Stimulated activated CD4-positive, alpha-beta T cell treated with anti-CD3 and anti-CD28 coated beads, Interleukin-15, amount 100 ng/mL, for 1 hour (primary cell): ENCODE measurements at places on chromosomes 2 and 18.

- DNase-seq: no peak
Observed at GRCh38 chr2:217939220-217939619, 63.6 kb downstream of the TNS1 start.

GRCh38 chr2:165582409-165582808 is 112.9 kb downstream of the CSRNP3 start:
- DNase-seq: no peak

- DNase-seq: no peak
Observed at GRCh38 chr2:64538764-64539433, 14.8 kb downstream of the AFTPH start.

DNA sequence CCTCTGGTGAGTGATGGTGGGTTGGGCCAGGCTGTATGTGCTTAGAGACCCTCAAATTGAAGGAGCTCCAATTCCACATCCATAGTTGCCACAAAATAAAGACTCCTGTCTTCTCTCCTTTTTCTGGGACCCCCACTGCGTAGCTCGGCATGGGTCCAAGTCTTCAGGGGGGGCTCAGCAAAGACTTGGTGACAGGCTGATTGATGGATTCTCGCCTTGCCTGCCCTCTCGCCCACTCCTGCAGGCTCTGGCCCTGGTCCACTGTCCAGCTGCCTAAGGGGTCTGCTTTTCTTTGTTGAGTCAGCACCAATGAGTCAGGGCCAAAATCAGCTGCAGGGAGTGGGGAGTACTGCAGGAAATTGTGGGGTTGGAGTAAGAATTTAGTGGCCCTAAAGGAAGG is 21.5 kb downstream of the RPL37A start:
- DNase-seq: no peak

DNA sequence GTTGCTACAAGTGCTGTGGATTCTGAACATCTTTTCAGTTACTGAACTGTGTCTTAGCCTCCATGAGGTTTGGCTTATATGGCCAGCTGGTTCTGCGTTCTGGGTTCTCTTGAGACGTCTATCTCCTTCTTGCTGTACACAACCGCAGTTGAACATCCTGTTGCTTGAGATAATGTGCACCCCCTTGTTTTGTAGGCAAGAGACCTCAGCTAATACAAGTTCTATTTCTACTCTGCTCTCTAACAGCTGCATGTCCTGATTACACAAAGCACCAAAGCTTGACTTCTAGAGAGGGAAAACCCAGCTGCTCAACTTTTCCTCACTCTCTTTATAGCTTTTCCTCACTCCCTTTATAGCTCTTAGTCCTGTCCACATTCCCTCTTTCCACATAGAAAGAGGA is 176.0 kb downstream of the LTBP1 start:
- no peak for DNase-seq

DNA sequence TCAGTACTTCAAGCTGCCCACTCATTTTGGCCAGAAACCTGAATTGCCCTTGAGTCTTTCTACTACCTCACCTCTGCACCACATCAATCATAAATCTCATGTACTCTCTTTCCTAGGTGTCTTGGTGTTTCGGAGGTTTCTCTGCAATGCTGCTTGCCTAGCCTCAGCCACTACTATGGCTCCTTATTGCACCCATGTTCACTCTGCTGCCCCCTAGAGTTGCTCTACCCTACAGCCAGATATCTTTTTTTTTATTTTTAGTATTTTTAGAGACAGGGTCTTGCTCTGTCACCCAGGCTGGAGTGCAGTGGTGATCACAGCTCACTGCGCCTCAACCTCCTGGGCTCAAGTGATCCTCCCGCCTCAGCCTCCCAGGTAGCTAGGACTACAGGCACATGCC is 413.0 kb downstream of the PTPRM start:
- DNase-seq: no peak

DNA sequence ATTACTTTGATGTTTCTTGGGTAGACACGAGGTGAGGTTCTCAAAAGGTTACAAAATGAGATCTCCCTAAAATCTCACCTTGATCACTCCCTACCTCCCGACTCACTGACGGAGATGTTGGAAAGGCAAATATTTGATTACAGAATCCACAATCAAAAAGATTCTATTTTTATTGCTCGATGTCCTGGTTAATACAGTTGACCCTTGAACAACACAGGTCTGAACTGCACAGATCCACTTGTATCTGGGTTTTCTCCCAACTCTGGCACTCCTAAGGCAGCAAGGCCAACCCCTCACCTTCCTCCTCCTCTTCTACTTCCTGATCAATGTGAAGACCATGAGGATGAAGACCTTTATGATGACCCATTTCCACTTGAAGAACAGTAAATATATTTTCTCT is 125.3 kb downstream of the C2orf74 start:
- DNase-seq: no peak

DNA sequence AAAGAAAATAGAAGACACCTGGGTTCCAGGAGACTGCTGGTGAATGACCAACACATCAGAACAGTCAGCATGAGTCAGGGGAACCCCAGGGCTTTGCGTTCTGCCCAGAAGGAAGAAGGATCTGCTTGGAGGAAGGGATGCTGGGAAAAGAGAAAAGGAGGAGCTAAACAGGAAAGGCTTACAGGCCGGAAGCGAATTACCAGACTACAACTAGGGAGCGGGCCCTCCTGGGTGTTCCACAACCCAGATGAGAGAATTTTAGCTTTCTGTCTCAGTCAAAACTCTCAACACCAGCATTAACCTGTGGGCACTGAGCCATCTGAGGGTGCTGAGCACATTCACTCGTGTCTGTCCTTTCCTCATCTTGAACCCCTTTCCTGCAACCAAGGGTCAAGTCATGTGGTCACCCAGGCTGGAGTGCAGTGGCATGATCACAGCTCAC is 19.2 kb downstream of the CDC42EP3 start:
- no peak for DNase-seq

DNA sequence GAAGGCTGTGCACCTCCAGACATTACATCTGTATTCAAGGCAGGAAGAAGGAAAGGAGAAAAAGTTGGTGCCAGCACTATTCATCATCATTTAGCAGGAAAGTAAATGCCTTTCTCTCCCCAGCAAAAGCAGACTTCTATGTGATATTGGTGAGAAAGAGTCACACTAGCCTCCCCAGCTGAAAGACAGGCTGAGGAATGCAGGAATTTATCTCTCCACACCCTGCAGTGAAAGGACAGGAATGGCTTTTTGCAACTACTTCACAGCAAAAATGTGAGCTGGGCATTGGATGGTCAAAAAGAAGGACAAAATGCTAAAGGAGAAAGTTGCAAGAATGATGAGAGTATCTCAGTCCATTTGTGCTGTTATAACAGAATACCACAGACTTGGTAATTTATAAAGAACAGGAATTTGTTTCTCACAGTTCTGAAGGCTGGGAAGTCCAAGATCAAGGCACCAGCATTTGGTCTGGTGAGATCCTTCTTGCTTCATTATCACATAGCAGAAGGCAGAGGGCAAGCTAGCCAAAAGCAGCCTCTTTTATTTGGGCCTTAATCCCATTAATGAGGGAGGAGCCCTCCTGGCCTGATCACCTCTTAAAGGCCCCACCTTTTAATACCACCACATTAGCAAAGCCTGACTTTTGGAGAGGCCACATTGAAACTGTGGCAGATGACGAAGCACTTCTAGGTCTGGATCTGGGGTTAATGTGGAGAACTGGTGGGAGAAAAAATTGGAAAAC is 388.1 kb upstream of the SLC14A2 start:
- no peak for DNase-seq

GRCh38 chr2:11466307-11467128 is 557 bp upstream of the E2F6 start:
- DNase-seq: no peak

DNA sequence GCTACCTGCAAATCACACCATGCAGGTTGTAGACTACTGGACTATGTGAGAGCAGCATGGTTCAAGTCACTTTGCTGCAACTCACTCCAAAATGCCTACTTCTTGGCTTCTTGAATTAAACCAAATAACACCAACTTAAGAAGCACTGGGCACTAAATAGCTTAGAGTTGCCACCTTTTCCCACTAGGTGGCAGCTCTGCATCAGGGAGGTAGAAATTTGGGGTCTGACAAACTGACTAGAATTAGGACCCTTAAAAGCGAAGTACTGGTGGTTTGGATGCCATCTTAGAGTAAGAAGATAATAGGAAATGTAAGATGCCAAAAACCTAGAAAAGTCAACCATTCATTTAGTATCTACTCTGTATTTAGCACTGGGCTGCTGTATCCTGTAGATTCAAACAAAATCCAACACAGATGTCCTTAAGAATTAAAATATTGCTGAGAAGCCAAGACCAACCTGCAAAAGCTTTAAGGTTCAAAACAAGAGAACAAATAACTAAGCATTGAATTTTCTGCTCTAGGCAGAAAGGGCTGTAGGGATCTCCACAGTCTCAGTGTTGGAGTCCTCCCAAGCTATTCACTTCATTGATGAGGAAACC is 65.5 kb downstream of the CCBE1 start:
- DNase-seq: no peak

GRCh38 chr18:60417946-60418345 is 45.4 kb upstream of the MC4R start:
- no peak for DNase-seq

GRCh38 chr18:51821610-51822009 is 518.4 kb upstream of the DCC start:
- DNase-seq: no peak

GRCh38 chr18:44080054-44080453 is 600.6 kb upstream of the SETBP1 start:
- DNase-seq: no peak

DNA sequence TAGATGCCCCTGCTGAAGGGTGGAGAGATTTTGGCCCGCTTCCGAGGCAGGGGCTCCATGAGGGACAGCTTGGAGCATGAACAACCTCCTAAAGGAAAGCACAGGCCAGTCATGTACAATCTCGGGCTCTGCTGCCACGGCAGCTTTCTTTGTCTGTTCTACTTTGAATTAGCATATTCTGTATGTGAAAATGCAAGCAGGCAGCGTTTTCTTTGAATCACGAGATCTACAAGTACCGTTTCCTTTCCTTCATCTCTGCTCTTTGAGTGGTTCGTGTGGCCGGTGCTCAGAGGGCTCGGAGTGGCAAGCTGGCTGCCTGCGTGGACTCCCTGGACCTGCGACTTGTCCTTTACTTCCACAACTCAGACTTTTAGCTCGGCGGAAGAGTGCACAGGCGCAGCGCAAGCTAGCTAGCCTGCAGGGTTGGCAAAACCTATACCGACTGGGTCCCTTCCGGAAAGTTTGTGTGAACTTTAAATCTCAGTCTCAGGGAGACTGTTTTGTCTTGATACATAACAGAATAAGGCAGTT is 6.9 kb downstream of the TWIST2 start:
- no peak for DNase-seq

GRCh38 chr18:67599277-67599676 is 82.8 kb upstream of the DSEL start:
- no peak for DNase-seq

GRCh38 chr2:232516551-232516950 is 3.6 kb upstream of the PRSS56 start:
- DNase-seq: no peak

GRCh38 chr2:241952816-241953215 is 83.3 kb downstream of the RTP5 start:
- no peak for DNase-seq

GRCh38 chr18:67997496-67997895 is 481.0 kb upstream of the DSEL start:
- DNase-seq: no peak

DNA sequence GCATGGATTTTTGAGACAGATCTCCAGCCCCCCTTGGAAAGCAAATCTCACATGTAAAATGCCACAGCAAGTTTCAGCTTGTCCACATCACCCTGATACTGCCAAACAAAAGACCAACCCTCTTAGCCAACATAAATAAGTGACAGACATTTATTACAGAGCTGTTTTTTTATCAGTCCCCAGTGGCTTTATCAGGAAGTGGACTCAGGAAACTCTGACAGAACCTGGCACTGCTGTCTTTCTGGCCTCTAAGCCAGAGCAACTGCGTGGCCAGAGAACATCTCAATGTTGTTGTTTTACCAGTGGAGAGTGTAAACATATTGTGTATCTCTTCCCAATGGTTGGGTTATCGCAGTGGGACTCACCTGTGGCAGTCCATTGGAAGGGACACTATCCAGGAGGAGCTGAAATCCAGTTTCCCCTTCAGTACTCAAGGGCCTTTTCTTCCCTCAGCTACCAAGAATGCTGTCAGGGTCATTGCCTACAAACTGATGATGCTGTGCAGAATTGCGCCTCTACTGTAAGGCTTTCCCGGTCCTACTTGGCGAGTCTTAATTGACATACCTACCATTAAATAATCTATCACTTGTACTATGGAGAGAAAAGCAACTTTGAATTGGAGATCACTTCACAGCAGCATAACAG is 22.0 kb downstream of the SLC14A1 start:
- DNase-seq: no peak

DNA sequence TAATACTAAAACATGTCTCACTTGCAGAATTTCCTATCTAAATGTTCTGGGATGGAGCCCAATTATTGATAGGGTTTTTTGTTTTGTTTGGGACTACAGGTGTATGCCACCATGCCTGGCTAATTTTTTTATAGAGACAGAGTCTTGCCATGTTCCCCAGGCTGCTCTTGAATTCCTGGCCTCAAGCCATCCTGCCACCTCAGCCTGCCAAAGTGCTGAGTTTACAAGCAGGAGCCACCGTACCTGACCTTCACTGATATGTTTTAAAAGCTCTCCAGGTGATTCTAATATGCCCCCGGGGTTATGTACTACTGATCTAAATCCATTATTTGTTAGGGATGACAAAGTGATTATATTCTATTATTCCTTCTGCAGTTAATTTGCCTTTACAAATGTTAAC is 2.2 kb downstream of the ELAC1 start:
- no peak for DNase-seq

GRCh38 chr2:96541398-96542152 is 5.0 kb downstream of the ARID5A start:
- no peak for DNase-seq

GRCh38 chr2:144201868-144202468 is 318.0 kb downstream of the ZEB2 start:
- DNase-seq: no peak

DNA sequence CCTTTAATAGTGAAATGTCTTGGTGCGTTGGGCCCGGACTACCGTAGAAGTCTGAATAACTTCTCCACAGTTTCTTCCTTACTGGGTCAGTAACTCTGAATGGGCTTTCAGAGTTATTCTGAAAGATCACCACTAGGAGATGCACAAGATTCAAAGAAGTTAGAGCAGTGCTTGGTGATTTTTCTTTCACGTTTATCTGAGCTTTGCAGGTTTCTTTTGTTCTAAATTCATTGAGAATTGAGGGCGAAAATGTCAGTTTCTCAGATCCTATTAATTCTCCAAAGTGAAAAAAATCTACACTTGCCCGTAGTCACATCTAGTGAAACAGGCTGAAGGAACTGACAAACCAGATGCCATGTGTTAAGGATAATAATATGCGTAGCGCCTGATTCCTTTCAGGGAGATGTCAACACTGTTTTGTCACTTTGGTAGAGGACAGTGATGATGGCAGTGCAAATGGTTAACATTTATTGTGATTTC is 70.1 kb downstream of the QPCT start:
- DNase-seq: no peak

DNA sequence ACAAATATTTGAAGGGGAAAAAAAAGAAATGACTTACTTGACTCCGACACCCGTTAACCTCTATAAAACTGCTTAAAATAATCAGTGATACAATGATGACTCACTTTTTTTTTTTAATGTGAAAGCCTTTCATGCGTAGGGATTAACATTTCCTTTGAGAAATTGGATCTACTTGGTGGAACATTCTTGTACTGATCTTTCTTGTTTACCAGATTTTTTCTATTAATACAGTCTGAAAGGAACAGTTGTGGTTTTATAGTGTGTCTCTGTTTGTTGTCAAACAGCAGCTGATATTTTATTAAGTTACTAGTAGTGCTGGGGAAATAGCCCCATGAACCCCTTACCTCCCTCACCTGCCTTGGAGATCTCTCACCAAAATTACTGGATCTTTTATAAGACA is 40.2 kb upstream of the NEB start:
- no peak for DNase-seq

- no peak for DNase-seq
Observed at GRCh38 chr2:237722616-237723015, 76.0 kb upstream of the RBM44 start.
